NCI-H2171 (cell line): ENCODE measurements at places on chromosomes 7 and 10.

GRCh38 chr7:293681-294439, 3.9 kb downstream of the FOXL3 start:
- DNase-seq, result no peak

DNA sequence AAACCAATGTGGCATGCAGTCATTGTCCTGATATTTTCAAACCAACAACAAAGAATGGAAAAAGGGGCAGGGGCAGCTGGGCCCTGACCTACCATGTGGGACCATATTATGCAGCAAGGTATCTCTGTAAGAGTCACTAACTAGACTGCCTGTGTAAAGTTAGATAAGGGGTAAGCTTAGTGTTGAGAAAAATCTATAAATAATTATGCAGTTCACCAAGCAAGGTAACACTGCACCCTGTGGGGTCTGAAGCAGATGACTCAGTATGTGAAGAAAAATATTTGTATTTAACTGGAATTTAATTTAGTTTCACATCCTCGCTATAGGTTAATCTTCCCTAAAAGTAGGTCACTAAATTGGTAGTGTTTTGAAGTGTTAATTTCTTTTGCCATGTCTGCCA, 99.3 kb downstream of the PPP1R3A start:
- DNase-seq, result no peak

DNA sequence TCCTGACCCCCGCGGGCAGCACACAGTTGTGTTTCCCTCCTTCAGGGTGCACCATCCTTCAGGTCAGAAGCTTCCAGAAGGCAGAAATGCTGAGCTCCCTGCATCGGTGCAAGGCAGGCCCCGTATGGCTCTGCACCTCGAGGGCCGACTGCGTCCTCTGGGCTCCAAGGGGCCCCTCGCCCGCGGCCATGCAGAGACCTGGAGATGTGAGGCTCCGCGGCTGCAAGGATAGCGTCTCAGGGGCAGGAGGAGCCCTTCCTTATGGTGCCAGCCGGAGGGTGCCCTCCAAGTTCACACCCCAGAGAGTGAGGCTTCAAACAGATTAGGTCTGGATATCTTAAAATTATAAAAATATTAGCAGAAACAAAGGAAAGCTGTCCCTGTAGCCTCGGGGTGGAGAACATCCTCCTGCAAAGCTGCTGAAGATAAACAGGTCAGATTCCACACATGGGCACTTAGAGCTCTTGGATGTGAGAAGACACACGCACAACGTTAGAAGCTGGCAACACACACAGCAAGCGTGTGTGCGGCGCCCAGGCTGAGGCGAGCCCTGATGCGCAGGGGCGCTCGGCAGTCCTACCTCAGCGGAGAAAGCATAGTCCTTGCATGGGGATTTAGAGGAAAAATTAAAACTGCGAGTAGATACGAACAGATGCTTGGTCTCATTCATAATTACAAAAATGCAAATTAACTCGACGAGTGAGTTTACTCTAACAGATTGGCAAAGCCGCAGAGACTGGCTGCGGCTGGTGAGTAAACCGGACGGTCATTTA, 20.4 kb downstream of the KNDC1 start:
- DNase-seq, result no peak

GRCh38 chr10:22460101-22460500, 114.8 kb downstream of the SPAG6 start:
- no peak for DNase-seq

DNA sequence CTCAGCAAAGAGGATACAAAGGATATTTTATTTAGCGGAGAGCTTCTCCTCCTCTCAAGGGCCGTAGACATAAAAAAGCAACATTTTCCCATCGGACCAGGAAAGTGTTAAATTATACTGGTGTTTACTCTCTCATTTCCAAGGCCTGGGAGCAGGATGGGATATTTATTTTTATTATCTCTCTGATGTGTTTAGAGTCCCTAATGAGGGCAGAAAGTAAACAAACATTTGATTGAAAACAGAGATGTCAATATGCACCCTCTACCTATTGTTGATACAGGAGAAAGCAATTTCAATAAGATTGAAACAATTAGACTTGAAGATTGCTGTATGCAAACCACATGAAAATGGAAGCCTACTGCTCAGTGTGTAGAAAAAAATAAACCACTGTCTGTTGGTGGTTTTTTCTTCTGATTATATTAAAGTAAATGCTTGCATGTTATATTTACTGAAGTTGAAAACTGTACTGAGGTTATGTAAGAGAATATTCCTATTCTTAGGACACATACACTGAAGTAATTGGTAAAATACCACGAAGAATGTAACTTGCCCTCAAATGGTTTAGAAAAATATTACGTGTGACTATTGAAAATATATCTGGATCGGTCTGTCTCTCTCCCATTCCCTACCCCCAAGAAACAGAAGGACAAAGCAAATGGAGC, 59.3 kb downstream of the ATXN7L1 start:
- no peak for DNase-seq

- DNase-seq, result no peak
These were observed 487.8 kb upstream of the DPP6 start for GRCh38 chr7:153564391-153564790.

DNA sequence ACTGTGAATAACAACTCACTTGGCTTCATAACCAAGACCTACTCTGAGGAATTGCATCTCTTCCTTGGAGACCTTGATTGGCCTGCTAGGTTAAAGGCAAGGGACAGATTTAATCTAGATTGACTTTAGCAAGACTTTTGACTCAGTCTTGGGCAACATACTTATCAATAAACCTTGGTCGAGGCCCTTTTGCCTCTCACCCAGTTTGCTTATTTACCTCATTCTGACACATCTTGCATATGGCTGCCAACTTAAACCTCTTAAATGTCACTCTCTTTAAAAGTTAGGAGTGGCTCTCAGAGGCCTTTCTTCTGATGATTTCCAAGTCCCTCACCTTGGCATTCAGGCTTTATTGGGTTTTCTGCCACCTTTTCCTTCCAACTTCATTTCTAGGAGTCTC, 124.5 kb downstream of the BAMBI start:
- no peak for DNase-seq

DNA sequence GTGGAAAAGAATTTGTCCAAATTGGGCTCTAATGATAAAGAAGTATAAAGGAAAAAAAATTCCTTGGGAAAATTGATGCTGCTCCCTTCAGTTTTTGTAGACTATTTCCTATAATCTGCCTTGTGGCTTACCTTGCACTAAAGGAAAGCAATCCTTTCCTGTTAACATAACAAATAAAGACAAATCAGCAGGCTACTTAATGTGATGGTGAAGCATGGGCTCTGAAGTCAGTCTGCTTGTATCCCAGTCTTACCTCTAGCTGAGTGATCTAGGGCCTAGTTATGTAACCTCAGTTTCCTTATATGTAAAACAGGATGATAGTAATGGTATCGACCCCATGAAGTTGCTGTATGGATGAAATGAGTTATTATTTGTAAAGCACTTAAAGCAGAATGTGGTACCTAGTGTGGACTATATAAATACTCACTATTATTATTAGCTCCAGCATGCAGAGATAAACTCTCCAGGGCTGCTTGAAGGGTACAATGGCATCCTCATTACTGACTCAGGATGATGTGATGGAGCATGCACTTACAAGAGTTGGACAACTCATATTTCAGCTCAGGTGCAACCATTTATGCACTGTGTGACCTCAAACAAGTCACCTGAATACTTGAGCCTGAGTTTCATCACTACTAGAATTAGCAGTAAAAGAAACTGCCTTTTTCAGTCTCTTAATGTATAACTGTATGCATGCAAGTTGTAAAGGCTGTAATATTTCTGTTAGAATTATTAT, 156.1 kb downstream of the DKK1 start:
- DNase-seq, result no peak

DNA sequence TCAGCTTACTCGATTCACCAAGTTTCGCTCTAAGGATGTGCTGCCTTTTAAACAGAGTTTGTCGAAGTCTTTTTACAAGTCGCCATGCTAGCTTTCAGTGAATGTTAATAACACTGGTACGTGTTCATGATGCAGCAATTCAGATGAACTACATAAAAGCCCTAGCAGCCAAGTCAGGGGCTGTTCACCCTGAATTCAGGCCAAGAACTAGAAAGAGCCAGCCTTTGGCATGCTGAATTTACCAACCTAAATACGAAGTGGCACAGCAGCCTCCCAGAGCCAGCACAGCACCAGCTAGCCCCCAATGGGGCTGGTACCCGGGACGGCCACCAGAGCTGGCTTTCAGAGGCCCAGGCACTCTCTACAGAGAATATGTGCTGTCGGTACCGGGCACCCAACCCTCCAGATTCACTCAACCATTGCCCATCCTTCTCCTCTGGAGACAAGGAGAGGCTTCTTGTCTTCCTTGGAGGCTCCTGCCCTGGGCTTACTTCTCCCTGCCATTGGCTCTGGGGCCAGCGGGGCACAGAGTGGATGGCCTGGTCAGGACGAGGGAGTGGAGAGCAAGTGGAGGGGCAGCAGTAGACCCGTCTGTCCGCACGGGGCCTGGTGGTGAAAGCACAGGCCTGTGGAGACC, 64.2 kb downstream of the HIPK2 start:
- no peak for DNase-seq

GRCh38 chr10:79477456-79477855, 32.0 kb upstream of the ZCCHC24 start:
- no peak for DNase-seq

DNA sequence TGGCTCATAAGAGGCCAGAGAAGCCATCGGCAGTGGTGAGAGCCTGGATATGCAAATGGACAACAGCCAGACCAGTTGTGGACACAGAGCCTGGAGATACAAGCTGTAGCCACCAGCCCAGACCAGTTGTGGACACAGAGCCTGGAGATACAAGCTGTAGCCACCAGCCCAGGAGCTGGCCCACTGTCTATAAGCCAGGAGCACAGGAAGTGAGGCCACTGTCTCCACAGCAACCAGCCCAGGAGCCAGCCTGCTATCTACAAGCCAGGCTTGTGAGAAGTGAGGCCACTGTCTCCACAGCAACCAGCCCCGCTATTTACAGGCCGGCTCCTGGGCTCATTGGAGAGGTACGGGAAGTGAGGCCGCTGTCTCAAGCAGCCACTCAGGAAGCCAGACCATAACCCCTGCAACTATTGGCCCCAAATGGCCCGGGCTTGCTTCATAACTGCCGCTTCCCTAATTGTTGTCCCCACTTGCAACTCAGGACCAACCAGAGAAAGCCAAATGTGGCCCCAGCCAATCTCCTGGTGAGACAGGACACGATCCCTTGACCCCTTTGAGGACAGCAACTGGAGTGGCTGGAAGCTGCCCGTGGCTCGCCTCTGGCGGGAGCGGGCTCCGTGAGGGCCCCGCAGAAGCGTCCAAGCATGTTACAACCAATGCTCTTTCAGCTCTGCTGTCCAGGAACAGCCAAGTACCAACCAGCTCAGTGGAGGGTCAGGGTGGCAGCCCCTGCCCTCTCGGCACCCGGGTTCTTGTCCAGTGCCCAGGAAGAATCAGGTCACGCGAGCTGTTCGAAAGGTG, 44.1 kb upstream of the CNPY1 start:
- DNase-seq, result no peak

DNA sequence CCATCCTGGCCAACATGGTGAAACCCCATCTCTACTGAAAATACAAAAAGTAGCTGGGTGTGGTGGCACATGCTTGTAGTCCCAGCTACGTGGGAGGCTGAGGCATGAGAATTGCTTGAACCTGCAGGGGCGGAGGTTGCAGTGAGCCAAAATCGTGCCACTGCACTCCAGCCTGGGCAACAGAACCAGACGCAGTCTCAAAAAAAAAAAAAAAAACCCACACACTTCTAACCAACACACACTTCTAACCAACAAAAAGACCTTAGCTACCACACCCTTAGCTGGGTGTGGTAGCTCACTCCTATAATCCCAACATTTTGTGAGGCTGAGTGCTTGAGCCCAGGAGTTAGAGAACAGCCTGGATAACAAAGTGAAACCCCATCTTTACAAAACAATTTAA, 33.9 kb upstream of the SPOCK2 start:
- DNase-seq, result no peak

GRCh38 chr10:117746541-117747448, 204.2 kb downstream of the EMX2 start:
- no peak for DNase-seq

- no peak for DNase-seq
These were observed 6.6 kb downstream of the OPTN start for GRCh38 chr10:13106387-13107045.

GRCh38 chr7:102089175-102090098, 197.2 kb upstream of the SH2B2 start:
- no peak for DNase-seq

GRCh38 chr10:61757525-61758397, 95.0 kb downstream of the CABCOCO1 start:
- no peak for DNase-seq

DNA sequence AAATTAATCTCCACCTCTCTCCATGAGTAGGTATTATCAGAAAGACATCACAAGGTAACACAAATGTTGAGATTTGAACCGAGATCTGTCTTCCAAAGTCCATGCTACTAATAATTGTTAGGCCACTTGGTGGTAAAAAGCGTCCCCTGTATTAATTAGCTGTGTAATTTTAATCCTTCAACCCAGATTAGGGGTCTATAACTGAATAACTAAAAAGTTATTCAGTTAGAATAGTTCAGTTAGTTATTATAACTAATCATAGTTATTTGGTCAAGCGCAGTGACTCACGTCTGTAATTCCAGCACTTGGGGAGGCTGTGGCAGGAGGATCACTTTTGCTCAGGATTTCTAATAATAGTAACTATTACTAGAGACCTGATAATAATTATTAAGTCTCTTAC, 5.6 kb downstream of the PDSS1 start:
- DNase-seq, result no peak

DNA sequence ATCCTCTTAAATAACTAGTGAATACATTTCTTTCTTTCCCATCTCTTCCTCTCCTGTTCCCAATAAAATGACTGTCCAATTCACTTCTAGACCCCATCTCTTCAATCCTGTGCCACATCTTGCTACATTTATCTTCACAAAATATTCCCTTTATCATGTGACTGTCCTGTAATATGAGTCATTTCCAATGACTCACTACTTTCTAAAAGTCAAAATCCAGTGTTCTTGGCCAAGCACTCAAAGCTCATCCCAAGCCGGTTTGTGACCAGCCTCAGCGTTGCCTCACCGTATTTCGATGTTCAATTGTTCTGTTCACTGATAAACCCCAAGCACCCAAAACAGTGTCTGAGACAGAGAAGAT, 104.7 kb downstream of the PARD3 start:
- no peak for DNase-seq

- DNase-seq, result no peak
These were observed 17.5 kb downstream of the INPP5A start for GRCh38 chr10:132554991-132555647.

- no peak for DNase-seq
These were observed 241.5 kb upstream of the IGFBP3 start for GRCh38 chr7:46162609-46163008.
